ENCODE measurements at places on chromosomes 3 and 15.

GRCh38 chr3:8223766-8224165 is 277.9 kb upstream of the LMCD1 start:
- DNase-seq = no peak

- DNase-seq = no peak
Measured at GRCh38 chr3:114336122-114336697, 42.4 kb downstream of the TIGIT start.

DNA sequence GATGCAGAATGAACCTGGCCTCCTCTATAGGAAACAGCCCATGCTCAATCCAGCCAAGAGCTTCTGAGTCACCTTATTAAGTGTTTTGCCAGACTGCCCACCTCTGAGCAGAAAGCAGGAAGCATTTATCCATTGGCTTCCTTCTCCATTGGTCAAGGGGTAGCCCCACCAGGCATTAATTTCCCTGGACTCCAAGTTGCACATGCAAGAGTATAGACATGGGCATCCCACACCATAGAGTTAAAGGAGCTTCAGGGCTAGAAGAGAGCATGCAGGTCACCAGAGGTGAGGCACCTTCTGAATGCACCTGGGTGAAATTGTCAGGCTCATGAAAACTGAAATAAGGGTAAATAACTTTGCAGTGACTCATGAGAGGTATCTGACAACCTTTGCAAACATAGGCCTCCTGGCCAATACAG is 230.8 kb upstream of the STAC start:
- no peak for DNase-seq

- no peak for DNase-seq
Measured at GRCh38 chr15:34064438-34064837, 25.4 kb upstream of the AVEN start.

DNA sequence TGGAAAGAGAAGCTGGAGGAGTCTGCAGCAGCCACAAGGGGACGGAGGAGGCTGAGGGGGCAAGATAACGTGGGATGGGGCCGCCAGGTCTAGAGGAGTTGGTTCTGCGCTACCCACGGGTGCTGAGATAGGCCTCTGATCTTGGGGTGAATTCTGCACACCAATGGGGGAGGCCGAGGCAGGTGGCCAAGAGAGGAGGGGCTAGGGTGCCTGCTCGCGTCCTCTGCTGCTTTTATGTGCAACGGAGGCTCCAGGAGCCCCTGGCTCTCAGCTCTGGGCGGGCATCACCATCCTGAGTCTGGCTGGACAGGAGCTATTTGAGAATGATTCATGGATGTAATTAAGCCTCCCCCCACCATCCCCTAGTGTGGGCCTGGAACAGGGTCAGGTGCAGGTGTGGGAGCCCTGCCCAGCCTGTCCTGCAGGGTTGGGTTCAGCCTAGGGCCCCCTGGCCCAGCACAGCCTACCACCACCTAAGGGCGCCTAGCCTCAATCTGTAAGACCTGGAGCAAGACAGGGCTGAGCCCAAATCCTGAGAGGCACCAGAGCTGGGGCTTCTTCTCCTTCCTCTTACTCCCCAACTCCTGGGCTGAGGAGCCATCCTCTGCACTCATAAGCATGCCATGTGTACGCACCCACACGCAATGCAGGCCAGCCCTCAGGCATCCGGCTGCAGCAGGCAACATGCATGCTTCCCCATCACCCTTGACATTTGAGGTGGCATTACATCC is 32.3 kb upstream of the SEMA3F start:
- no peak for DNase-seq

GRCh38 chr15:41276831-41277230 is 45.8 kb downstream of the CHP1 start:
- no peak for DNase-seq
